ENCODE measurements at places on chromosomes 5 and 9.

GRCh38 chr5:120354126-120354525 lies 110.0 kb upstream of the PRR16 start:
- DNase-seq = no peak

GRCh38 chr5:137122075-137122474 lies 377.1 kb downstream of the SPOCK1 start:
- DNase-seq = no peak

DNA sequence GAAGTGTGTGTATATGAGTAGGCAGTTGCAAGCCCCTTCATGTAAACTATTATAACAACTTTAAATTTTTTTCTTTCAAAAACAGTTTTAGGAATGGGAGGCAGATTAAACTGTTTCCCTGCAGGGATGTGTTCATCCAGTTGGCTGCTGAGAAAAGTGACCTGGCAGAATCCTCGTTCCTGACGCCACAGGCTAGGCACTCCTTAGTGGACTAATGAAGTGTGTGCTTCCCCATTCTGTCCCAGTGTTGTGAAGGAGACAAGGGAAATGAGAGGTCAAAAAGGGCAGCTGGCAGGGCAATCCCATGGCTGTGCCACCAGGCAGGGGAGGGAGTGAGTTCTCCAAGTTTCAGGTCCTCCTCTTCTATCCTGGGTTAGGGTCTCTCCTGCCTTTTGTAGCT lies 59.8 kb downstream of the FOXD1 start:
- DNase-seq = no peak

DNA sequence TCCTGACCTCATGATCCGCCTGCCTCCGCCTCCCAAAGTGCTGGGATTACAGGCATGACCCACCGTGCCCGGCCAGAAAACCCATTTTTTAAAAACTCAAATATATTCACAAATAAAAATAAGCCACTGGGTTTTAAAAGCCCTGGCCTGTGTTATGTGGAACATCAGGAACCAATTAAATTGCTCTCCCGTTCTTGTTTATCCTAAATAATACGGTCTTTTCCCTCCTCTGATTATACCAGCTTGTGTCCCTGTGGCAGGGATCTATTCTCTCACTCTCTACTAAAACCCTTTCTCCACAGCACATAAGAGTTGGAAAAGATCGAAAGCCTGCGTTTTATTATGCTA lies 30.1 kb upstream of the LPAR1 start:
- DNase-seq = peak; percentile 24

DNA sequence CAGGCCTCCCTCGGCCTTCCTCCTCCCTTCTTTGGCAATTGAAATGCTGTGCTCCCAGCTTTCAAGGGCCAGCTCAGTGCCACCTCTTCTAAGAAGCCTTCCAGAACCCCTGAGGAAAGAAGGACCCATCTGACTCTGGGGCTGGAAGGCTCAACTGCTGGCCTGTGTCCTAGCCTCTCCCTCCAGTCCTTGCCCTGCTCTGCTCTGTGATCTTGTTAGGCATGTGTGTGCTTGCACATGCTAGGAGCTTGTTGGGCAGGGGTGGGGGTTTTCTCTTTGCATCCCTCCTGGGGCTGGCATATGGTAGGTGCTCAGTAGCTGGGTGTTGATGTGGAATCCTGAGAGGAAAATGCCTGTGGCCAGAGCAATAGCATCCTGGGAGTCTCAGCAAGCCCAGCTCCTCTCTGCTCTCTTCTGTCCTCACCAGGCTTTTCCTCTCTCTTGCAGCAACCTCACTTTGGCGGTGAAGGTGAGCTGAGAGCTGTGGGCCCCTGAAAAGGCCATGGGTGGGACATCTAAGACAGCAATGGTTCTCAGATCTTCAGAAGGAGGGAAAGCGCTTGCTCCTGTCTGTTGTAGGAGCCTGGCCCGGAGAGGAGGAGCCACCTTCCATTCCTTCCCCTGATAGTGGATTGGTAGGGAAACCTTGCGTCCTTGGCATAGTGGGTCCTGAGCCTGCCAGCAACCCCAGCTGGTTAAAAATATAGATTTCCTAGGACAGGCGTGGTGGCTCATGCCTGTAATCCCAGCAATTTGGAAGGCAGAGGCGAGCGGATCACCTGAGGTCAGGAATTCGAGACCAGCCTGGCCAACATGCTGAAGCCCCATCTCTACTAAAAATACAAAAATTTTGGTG lies 9.9 kb downstream of the DOLK start:
- no peak for DNase-seq

- no peak for DNase-seq
Observed at GRCh38 chr5:124650951-124651662, 95.3 kb downstream of the ZNF608 start.

GRCh38 chr9:120693700-120694008 lies 20.6 kb downstream of the MEGF9 start:
- no peak for DNase-seq

- no peak for DNase-seq
Observed at GRCh38 chr5:156378159-156378558, 51.2 kb downstream of the SGCD start.
